NCI-H1694 (cell line): ENCODE measurements at places on chromosomes 2 and 18.

GRCh38 chr2:204177251-204177976 is 240.9 kb downstream of the ICOS start:
- DNase-seq = no peak

GRCh38 chr2:60964651-60965498 is 52.6 kb upstream of the PEX13 start:
- DNase-seq = no peak

GRCh38 chr2:100238471-100238870 is 83.8 kb downstream of the LONRF2 start:
- DNase-seq = no peak

DNA sequence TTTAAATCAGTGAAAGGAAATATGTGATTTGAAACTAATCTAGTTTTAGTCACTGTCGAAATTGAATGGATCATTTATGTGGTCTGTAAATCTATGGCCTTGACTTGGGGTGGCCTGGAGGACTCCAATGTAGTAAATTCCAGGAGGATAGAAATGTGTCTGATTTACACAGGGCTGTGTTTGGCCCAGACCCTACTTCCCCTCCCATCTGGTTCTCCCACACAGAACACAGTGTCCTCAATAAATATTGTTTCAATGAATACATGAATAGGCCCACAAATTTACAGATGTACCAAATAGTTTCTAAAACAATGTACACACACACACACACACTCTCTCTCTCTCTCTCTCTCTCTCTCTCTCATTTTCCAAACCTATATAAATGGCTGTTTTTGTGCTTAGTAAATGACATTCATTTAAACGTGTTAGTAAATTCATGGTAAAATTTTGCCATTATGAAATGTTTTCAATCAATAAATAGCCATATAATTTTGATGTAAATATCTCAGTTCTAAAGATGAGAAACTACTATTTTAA is 1.9 kb downstream of the CCDC68 start:
- no peak for DNase-seq
